Right renal pelvis (tissue), 4 donors: ENCODE measurements at places on chromosomes 12 and 14. TPM values are rescaled to one million over a fixed set of nuclear protein-coding genes. Genes with fewer than 3 reads are reported as not detected.

ZDHHC22 gene
- polyA plus RNA-seq = 0.57 TPM

PSMA6 gene
- 187 TPM for polyA plus RNA-seq

KRT78 gene
- not detected for polyA plus RNA-seq

RPGRIP1 gene
- 0.39 TPM for polyA plus RNA-seq

DCAF5 gene
- 55.6 TPM for polyA plus RNA-seq

ADCY6 gene
- polyA plus RNA-seq = 84.7 TPM

- no peak for DNase-seq
Measured at GRCh38 chr14:56162476-56162875, 44.3 kb downstream of the PELI2 start.

- no peak for DNase-seq
Measured at GRCh38 chr14:51431741-51432140, 191.7 kb downstream of the TMX1 start.

- DNase-seq = no peak
Measured at GRCh38 chr12:561908-562593, 101.2 kb downstream of the NINJ2 start.

GRCh38 chr12:50402264-50403000, 1.7 kb downstream of the LARP4 start:
- DNase-seq = no peak

DNA sequence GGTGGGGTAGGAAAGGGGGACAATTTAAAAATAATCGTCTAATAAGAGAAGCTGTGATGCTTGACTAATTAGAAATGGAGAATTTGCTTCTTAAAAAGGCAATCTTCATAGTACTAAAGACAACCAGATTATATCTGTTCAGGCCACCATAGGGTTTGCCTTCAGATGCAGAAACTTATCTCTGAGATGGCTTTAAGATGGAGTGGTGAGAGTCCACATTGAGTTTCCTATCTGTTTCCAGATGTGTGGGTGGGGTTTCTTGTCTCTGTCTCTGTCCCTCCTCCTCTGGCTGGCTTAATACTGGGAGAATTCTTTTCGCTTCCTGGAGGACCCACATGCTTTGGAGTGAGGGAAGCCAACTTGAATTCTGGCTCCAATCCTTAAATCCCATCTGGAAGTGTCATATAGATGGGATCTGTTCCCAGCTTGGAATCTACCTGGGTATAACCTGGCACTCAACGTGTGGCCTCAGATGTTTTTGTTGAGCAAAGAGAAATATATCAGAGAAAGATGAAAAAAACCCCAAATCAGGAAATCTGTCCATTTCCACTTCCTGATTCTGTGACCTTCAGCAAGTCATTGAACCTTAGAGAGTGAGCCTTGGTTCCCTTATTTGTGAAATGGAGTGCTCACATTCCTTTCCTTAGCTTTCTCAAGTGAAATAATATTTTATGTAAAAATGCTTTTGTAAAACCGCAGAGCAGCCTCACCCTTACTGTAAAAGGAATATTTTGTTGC, 66.4 kb downstream of the CHST11 start:
- DNase-seq = no peak

DNA sequence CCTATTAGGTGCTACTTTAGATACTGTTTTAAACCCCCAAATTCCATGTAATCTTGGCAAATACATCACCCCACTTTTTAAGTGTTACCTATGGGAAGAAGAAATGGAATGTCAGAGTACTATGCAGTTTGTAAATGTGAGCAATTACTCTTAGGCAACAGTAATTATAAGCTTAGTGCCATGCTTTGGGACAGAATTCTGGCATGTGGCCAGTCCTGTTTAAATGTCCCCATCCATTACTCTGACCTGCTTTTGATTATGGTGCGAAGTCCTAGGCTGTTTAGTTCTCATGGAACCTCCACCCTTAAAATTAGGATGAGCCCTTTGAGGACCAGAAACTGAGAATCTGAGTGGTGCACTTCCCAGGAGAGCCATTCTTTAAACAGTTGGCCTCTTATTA, 321.4 kb upstream of the RGS6 start:
- DNase-seq = no peak

GRCh38 chr14:76876076-76876475, 49.9 kb downstream of the LRRC74A start:
- peak; percentile 57 for DNase-seq

DNA sequence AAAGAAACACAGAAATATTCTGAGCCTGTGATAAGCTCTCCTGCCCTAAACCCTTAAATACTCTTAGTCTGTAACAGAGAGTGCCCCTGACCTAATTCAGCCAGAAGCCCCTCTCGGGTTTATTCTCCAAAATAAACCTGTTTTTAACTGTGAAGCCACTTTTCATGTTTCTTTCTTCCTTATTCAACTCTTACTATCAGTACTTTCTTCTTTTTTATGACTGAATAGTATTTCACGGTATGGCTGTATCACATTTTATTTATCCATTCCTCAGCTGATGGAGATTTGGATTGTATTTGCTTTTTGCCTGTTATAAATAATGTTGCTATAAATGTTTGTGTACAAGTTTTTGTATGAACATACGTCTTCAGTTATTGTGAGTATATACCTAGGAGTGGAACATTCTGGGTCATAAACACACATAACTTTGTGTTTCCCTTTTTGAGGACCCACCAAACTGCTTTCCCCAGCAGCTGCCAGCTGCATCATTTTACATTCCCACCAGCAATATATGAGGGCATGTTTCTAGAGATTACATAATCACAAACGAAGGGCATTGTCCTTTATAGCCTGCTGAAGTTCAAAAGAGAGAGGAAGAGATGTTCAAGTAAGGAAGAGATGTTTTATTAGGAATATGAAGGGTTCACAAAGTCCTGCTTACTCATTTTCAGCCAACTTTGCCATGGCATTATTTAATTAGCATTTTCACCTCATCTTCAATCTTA, 199.4 kb upstream of the NUDT4 start:
- DNase-seq = no peak

DNA sequence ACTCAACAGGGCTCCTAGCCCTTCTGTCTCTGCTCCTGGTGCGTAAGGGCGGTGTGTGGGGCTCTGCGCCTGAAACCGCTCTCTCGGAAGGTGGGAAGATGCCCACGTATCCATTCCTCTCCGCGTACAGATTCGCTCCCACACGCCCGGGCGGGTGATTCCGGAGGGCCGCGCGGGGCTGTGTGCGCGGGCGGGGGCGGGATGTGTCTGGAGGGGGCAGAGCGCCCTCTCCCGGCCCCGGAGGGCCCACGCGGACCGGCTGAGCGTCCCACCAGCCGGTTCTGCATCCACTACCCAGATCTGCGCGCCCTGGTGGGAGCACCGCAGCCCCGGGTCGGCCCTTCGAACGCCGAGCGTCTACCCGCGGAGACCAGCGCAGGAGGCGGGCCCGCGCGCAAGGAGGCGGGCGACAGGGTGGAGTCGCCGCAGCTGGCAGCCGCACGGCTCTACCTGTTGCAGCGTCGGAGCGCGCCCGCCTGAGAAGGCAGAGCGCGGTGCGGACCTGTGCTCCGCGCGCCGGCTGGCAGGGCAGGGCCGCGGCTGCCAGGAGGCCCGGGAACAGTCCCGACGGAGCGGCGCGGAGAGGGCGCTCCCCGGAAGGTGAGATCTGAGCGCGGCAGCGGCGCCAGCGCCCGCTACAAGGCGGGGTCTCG, 1.4 kb upstream of the KCNK13 start:
- DNase-seq = no peak

GRCh38 chr12:67099858-67100257, 169.3 kb upstream of the CAND1 start:
- DNase-seq = no peak

DNA sequence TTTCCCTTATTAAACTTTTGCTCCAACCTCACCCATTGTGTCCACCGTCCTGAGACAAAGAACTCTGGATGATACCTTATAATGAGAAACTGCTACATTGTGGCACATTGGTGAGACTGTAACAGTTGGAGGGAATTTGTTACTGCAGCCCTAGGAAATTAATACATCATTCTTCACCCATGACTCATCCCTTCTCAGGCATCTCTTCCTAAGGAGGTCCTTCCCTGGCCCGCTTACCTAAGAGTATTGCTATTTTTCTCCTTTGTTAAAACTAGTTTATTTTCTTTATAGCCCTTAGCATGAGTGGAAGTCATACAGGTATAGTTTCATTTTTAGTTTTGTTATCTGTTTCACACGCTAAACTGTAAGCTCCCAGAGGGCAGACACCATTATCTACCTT, 87.1 kb downstream of the TMEM260 start:
- DNase-seq = no peak

DNA sequence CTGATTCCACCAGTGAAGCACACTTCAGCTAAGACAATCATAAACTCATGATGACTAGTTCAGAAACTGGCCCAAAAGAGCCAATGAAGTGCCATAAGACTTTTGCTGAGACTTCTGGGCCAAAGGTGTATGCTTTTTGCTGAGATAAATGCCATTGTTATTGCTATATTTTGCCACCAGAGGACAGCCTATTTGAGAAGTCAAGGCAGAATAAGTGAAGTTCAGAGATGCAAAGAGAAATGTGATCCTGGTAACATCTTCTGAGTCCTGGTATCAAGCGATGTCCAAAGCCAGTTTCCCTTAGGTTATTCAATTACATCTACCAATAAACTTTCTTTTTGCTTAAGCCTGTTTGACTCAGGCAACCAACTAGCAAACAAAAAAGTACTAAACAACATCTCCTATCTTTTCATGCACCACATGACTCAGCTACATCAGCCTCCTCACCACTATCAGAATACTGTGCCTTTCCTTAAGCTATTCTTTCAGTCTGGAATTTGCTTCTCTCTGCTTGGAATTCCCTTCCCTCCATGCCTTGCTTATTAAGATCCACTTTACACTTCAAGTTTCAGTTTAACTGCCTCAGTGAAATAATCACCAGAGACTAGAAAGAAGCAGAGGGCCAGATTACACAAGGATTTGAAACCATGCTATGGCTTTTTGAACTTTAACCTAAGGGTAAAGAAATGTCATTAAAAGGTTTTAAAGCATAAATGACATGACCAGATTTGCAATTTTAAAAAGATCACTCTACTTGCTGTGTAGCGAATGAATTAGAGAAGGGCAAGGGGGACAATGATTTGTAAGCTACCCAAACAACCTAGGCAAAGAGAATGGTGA, 14.0 kb downstream of the CRY1 start:
- DNase-seq = no peak

GRCh38 chr12:131043401-131043871, 89.7 kb downstream of the ADGRD1 start:
- DNase-seq = no peak

DNA sequence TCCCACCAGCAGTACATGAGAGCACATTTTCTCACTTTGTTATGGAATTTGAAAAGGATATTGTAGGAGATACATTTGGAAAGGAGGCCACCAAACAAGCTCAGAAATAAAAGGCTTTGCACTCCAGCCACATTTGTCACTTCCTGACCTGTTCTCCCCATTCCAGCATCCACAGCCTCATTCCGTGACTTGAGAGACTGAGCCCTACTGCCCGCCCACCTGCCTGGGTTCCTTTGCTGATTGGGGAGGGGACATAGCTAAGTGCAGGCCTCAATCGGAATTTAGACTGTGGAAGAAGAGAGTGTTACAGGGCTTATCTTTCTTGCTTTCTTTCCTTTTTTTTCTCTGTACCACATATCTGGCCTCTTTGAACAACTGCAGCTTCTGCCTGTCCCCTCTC, 735.4 kb upstream of the TMEM132C start:
- no peak for DNase-seq

DNA sequence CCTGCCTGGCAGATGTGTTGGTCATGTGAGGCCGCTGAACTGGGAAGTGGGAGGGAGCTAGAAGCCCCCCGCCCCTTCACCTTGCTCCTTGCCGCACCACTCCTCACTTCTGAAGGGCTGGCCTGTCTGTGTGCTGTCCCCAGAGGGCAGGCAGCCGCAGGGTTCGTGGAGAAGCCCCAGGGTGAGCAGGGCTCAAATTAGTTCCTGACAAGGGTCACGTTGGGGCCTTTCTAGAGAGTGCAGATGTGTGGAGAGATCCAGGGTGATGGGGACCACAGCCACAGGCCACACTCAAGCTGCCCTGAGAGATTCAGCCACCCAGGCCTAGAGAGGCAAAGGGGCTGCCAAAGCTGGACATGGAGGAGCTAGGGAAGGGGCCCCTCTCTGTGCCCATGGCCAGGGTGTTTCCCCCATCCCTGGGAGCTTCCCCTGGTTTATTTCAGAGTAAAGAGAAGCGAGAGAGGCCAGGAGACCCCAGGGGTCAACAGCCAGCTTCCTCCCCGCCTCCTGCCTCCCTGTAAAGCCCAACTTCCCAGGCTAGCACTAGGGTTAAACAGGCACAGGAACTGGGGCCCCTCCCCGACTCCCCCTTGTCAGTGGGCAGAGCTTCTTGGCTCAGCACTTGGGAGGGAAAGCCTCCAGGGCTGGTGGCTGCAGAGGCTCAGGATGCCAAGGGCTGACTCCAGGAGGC, 16.2 kb downstream of the SLC25A29 start:
- DNase-seq = no peak

GRCh38 chr14:72747652-72748051, 146.2 kb downstream of the DPF3 start:
- DNase-seq = no peak

DNA sequence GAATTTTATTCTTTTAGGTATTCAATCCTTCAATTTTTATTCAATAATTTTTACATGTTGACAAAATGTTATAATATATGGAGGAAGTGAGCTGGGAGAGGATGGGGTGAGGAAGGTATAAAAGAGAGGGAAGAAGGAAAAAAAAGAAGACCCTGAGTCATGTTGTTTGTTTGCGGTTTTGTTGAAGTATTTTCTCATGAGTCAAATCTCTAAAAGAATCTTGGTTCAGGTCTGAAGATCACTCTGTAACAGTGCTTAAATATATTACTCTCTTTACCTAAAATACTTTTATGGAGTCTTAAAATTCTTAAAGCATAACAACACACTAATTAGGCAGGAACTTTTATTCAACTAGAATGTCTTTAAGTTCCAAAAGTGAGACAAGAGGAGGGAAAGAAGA, 489.6 kb upstream of the GARIN6 start:
- DNase-seq = no peak

GRCh38 chr12:92271341-92271740, 125.7 kb upstream of the BTG1 start:
- DNase-seq = no peak

DNA sequence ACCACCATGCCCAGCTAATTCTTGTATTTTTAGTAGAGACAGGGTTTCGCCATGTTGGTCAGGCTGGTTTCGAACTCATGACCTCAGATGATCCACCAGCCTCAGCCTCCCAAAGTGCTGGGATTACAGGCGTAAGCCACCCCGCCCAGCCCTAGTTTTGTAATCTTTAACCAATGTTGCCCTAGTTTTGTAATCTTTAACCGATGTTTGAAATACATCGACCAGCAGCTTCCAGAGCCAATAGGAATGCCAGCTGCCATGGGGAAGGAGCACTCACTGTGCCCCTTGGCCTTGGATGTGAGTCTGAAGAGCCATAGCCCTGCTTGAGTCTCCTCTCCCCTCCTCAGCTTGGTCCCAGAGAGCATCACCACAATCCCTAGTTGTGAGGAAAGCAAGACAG, 209.3 kb upstream of the RGS6 start:
- no peak for DNase-seq

- no peak for DNase-seq
Measured at GRCh38 chr14:85482552-85482951, 47.4 kb upstream of the FLRT2 start.

GRCh38 chr12:1373901-1374735, 220.3 kb downstream of the FBXL14 start:
- no peak for DNase-seq

GRCh38 chr12:62530596-62530995, 64.0 kb downstream of the MON2 start:
- no peak for DNase-seq

GRCh38 chr12:89827592-89827991, 119.0 kb upstream of the ATP2B1 start:
- no peak for DNase-seq
